ENCODE measurements at places on chromosomes 4 and X.
A peak's percentile ranks its signal among the peaks of the same experiment; 100 is the strongest.

DNA sequence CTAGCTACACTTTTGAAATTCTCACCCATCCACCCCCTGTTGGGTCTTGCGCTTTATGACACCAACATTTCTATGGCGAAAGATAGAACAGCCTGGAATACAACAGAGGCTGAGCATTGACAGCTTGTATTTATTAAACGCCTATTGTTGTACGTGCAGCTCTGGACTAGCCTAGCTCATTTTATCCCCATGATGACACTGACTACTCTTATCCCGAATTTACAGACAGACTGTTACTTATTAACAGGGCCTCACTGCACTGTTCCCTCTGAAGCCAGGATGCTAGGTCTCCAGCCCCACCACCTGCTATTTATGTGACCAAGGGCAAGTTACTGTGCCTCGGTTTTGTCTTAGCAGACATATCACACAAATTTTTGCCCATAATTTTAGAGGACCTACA is 1.0 kb upstream of the RFC1 start:
- no peak for DNase-seq

DNA sequence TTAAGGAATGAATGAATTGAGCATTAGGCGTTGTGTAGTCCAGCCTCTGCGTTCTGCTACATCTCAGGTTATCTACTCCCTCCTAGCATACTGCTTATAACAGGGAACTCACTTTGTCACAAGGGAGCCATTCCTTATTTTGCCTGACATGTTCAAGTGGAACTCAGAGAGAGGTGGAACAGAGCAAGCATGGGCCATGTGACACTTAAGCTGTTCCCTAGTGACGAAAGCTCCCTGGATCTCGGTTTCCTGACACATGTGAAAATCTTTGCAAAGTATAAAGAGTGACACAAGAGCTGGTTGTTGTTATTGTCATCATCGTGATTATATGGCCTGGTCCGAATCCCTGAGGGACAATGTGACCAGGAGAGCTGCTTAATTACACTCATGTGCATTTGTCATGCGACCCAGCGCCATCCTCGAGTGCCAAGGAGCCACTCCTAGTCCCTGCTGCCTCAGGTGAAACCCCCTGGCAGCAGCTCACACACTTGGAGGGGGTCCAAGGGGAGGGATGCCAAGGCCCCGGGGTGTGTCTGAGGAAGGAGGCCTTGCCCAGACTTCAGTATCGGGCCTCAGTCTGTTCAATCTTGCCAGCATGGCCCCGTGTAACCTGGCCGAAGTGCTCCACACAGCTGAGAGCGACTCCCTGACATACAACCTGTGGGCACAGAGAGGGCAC is 98.5 kb upstream of the MAP3K15 start:
- DNase-seq, result peak; percentile 63

GRCh38 chrX:154834562-154834961 is at the start of gene SMIM9:
Gene SMIM9 (minus strand): TSS chrX:154834662. CDS start chrX:154830856, 3,806 bp downstream.
- no peak for DNase-seq

DNA sequence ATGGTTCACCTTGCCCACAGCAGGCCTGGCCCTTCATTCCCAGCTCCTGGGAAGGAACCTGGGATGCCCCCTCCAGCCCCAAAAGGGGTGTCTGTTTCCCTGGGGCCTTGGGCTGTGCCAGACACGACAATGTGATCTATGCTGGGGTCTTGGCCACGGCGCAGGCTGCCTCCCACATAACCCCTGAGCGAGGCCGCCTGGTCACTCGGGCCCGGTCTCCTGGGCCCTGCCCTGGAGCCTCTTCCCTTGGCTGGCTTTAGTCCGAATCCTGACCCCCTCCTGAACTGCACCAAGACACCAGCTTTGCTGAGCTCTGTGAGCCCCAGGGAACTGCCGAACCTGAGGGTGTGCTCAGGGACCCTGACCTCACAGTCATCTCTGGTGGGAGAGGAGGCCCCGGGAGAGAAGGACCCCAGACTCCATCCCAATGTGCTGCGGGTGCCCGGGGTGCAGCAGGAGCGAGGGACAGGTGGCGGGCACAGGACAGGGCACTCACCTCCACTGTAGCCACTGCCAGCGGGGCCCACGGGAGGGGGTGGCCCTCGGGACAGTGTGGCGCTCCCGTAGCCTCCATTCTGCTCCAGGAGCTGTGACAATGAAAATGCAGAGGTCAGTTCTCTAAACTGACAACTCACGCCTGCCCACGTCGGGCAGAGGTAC is 42.0 kb downstream of the GAK start:
- no peak for DNase-seq

DNA sequence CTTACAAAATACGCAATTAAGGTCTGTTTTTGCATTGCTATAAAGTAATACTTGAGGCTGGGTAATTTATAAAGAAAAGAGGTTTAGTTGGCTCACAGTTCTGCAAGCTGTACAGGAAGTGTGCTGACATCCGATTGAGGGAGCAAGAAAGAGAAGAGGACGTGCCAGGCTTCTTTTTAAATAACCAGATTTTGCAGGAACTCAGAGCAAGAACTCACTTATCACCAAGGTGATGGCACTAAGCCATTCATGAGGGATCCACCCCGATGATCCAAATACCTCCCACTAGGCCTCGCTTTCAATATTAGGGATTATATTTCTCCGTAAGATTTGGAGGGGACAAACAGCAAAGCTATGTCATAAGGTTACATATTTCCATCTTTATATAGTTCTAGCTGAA is 456.7 kb downstream of the GLUD2 start:
- no peak for DNase-seq

- no peak for DNase-seq
Measured at GRCh38 chr4:85805891-85806290, 330.9 kb downstream of the ARHGAP24 start.

- DNase-seq, result no peak
Measured at GRCh38 chrX:24245202-24245601, 68.7 kb downstream of the SUPT20HL2 start.

Data from DMS79 treated with DMSO at 0.1 percent for 48 hours (cell line).